Left ventricle myocardium inferior (tissue), 1 donor: ENCODE measurements at places on chromosomes 2 and 18. TPM values are rescaled to one million over a fixed set of nuclear protein-coding genes. Genes with fewer than 3 reads are reported as not detected.

Gene GULP1
- 5.7 TPM for total RNA-seq

Gene FSIP2
- 0.05 TPM for total RNA-seq

Gene RNF149
- total RNA-seq = 12.0 TPM

Gene MROH2A
- total RNA-seq = not detected

Gene GAL3ST2
- not detected for total RNA-seq

Gene KYNU
- 1.0 TPM for total RNA-seq

Gene TMEM37
- total RNA-seq = 2.4 TPM
